Left kidney (tissue), 8 donors: ENCODE measurements at places on chromosomes 3 and 15. TPM values are rescaled to one million over a fixed set of nuclear protein-coding genes. Genes with fewer than 3 reads are reported as not detected.

The ZBTB20 gene
- polyA plus RNA-seq, result 5.6 TPM

The SERINC4 gene
- not detected for polyA plus RNA-seq

The TICRR gene
- 17.9 TPM for polyA plus RNA-seq

The SNRPN gene
- polyA plus RNA-seq, result 219 TPM

The GPX1 gene
- 84.1 TPM for polyA plus RNA-seq

The ISLR2 gene
- 0.93 TPM for polyA plus RNA-seq

The CPLX3 gene
- not detected for polyA plus RNA-seq

The EBLN2 gene
- polyA plus RNA-seq, result 7.7 TPM

The PAK6 gene
- polyA plus RNA-seq, result 6.5 TPM

The TM4SF1 gene
- 55.5 TPM for polyA plus RNA-seq

The EXOG gene
- 23.4 TPM for polyA plus RNA-seq

The ITIH1 gene
- polyA plus RNA-seq, result not detected

The UBAP1L gene
- polyA plus RNA-seq, result 6.9 TPM

The ATP13A5 gene
- polyA plus RNA-seq, result 0.22 TPM

DNA sequence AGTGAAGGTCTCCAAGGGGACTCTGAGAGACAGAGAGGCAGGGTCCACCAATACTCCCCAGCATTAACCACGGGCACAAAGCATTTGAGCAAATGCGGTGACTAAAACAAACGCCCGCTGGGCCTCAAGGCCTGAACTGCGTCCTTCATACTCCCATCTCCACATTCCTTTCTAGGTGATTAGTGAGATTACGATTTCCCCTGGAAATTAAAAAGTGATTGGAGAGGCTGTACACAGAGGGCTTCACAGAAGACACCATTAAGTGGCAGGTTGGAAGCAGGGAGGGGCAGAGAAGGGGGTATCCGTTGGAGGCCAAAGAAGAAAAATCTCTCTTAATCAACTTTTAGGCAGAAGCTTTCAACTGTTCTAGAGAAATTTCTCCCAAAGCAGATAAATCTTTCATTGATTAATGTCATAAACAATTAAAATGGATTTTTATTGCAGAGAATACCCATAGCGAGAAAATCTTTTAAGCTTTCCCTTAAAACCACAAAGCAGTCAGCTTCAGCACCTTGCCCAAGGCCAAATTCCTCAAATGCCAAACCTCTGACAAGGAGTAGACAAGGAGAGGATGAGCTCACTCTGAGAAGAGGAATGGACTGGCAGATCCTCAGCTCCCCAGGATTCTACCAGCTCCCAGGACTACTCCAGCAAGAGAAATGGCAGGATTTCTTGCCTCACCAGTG, 38.2 kb downstream of the MB21D2 start:
- DNase-seq, result no peak

GRCh38 chr3:64047787-64048186, 24.5 kb upstream of the PSMD6 start:
- no peak for DNase-seq

GRCh38 chr15:49813625-49814024, 192.8 kb downstream of the DTWD1 start:
- no peak for DNase-seq

DNA sequence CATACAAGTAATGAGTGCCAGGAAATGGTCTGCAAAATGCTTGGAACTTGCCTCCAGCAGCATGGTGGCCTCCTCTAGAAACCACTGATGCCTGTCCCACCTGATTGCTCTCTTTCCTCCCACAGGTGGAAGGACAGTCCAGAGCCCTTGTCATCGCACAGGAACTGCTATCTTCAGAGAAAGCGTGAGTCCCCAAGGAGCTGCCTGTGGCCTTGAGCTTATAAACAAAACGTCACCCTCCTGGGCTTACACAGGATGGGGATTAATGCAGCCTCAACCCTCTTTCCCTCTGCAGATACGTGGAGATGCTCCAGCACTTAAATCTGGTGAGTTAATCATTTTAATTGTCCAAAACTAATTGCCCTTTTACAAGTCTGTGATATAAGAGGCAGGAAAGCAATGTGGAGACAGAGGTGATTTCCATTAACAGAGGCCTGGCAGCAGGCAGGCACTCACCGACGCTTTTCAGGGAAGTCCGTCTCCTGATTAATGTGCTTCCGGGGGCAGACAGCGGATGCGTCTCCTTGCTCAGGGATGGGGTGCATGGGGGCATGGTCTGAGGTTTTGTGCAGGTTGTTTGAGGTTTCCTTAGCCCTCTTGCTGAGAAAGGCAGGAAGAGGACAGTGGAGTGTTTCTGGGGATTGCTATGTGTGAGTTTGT, 61.8 kb downstream of the FGD5 start:
- no peak for DNase-seq

- DNase-seq, result no peak
Observed at GRCh38 chr3:171282041-171282440, 178.2 kb downstream of the TNIK start.

DNA sequence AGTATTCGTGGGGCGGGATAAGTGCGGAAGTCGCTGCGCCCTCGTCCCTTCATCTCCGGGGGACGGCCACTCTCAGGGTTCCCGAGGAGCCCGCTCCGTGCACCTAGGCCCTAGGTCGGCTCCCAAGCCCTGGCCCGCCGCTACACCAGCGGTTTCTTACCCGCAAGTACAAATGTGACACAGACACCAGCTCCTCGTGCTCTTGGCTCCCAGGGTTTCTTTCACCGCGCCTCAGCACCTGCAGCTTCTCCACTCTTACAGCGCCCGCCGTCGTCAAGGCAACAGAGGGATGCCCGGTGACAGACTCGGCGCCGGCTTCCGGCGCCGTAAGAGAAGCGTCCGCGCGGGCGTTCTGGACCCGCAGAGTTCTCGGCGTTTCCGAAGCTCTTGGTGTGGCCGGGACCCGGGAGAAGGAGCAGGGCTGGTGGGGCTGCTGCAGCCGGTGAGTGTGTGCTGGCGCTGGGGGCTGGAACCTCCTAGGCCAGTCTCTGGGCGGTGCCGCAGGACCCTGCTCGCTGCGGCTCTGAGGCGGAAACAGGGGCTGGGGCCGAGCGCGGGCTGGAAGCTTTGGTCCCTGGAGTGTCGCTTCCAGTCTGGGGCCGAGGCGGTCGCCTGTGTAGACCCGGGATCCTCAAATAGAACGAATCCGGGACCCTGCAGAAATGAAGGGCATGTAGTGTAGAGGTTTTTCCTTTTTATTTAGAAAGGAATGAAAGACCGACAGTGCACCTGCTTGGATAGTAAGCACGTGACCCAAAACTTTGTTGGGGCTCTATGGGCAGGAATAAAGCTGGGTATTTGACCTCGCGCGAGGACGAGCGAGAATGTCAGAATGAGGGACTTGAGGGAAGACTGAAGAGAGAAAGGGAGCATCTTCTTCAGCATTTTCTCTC, 155.4 kb upstream of the GOLGA6L4 start:
- DNase-seq, result peak; percentile 53

GRCh38 chr3:159263750-159264553, 462.1 kb downstream of the MFSD1 start:
- DNase-seq, result peak; percentile 50

GRCh38 chr3:188197388-188197847, 43.5 kb downstream of the LPP start:
- no peak for DNase-seq

DNA sequence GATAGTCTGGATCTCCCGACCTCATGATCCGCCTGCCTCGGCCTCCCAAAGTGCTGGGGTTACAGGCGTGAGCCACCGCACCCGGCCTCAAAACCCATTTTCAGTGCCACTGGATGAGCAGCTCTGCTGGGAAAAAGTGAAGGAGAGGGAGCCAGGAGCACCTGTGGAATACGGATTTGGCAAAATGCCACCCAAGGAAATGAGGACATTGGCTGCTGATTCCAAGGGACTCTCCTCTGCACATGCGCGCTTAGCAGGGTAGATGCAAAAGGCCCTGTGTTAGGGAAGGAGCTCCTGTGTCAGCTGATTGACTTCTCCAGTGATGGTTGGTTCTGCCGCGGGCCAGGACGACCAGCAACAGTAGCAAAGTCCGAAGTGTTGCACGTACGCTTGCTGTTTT, 43.4 kb upstream of the IGF1R start:
- DNase-seq, result no peak

GRCh38 chr15:34578283-34578674, 5.2 kb downstream of the GOLGA8B start:
- no peak for DNase-seq

- DNase-seq, result no peak
Observed at GRCh38 chr3:86451749-86452148, 539.2 kb downstream of the VGLL3 start.

DNA sequence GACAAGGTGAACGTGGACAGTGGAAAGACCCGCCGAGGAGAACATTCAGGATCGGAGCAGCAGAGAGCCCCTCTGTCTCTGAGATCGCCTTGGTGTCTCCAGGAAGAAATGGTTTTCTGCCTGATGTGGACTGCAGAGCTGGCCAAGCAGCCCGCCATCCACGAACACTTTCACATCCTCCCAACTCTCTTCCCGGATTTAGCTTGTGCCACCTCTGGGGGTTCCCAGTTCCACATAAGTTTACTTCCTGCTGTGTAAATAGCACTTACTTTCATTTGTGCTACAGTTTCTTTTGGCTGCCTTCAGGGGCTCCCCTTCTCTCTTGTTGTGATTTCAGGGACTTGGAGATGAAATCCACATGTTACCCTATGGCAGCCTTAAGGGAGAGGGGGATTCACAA, 48.4 kb downstream of the SEMA5B start:
- DNase-seq, result no peak

GRCh38 chr3:40753951-40754350, 229.2 kb downstream of the ZNF621 start:
- no peak for DNase-seq

DNA sequence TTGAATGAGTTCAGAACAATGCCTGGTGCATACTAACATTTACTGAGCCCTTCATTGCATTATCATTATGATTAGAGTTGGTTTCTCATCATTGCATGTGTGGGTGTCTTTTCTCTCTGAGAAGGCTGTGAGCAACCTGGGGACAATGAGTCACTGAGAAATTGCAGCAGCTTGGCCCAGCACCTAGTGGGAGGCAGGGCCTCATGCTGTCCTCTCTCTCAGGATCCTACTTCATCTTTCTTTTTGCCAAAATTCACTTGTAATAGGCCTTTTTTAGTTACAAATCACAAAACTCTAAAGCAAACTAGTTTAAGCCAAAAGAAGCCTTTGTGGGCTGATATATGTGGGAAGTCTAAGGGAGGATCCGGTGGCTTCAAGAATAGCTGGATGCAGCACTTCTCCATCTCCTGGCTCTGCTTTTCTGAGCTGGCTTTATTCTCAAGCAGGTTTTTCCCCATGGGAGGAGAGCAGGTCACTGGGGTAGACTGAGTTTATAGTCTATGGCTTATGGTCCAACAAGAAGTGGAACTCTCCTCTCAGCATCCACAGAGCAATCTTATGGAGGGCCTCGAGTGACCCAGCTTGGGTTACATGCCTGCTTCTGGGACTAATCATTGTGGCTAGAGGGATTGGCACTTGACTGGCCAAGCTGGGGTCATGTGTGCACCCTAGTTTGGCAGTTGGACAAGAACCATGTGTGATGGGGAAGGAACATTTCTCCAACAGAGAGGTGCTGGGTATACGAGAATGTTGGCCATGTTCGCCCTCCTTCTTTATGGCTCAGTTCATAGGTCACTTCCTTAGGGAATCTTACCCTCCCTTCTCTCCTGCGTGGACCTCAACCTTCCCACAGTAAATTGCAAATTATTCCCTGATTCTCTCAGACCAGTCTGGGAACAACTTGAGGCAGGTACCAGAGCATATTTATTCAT, 8.7 kb upstream of the CAMK1 start:
- no peak for DNase-seq

DNA sequence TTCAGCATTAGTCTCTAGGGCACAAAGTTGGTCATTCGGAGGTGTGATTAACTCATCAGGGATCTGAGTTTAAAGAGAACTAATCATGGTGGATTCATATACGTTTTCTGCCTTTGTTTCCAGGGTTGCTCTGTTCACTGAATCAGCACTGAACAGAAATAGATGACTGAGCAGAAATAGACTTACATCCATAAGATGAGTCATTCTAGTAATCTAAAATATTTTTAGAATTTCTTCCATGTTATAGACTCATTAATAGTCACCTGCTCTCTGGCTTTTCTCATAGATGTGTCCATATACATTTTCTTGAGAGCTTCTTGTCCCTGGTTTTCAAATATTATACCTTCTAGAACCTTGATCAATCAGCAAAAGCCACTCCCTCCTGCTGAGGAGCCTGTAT, 837.6 kb upstream of the DPPA4 start:
- no peak for DNase-seq

DNA sequence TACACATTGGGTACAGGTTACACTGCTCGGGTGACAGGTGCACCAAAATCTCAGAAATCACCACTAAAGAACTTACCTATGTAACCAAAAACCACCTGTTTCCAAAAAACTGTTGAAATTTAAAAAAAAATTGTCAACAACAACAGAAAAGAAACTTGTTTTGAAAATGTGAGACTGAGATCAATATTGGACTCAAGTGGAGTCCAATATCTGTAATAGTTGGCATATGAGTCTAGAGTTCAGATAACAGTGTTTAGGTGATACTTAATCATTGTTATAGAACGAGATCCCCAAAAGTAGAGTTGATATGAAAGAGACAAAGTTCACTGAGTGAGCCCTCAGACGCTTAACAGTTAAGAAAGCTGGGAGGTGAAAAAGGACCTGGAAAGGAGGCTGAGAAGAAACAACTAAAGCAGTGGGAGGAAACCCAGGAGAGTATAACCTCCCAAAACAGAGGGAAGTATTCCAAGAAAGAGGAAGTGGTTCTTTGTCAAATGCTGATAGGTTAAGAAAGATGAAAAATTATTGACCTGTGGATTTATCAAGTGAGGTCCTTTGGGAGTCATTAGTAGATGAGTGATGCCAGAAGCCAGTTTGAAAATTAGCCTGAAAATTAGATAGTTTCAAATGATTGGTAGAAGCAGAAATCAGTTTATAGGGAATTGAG, 388.6 kb upstream of the DPH6 start:
- no peak for DNase-seq

DNA sequence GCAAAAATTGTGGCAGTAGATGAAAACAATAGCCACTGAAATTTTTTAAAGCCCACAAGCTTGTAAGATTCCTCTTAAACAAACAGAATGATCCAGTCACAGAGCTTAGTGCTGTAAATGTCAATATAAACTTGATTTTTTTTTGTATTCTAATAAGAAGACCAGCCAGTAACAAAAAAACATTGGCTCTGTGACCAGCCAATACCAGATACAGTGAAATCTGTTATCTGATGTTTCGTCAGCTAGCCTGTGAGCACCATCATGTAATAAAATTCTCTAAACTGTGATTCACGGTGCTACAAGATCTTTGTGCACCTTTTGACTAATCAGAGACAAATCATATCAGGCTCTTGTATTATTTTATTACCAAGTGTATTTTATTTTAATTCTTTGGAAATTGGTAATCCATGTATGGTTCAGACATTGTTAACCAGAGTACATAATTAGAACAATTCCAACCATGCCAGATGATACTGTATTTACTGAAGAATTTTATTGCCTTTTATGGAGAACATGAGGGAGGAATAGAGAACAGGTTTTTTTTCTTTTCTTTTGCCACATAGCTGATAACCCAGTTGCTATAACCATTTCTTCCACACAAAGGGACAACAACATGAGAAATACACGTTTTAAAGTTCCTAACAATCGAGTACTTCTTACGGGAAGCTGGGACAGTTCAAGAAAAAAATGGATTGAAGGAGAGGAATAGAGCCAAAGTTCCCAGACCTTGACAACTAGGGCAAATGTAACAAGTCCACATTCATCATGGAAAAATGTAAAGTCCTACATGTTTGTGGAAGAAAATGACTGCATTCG, 71.9 kb downstream of the FILIP1L start:
- DNase-seq, result no peak

GRCh38 chr15:99252326-99252725, 1.0 kb downstream of the LRRC28 start:
- DNase-seq, result no peak
